ENCODE measurements at places on chromosomes 1 and 21.

DNA sequence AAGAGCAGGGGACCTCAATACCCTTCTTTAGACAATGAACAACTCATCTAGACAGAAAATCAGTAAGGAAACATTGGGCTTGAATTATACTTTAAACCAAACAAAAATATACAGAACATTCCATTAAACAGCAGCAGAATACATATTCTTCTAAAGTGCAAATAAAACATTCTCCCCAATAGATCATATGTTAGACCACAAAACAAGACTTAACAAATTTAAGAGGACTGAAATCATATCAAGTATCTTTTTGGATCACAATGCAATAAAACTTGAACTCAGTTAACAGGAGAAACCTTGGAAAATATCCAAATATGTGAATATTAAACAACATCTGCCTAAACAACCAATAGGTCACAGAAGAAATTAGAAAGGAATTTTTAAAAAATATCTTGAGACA is 47.7 kb upstream of the HP1BP3 start:
- DNase-seq: no peak

DNA sequence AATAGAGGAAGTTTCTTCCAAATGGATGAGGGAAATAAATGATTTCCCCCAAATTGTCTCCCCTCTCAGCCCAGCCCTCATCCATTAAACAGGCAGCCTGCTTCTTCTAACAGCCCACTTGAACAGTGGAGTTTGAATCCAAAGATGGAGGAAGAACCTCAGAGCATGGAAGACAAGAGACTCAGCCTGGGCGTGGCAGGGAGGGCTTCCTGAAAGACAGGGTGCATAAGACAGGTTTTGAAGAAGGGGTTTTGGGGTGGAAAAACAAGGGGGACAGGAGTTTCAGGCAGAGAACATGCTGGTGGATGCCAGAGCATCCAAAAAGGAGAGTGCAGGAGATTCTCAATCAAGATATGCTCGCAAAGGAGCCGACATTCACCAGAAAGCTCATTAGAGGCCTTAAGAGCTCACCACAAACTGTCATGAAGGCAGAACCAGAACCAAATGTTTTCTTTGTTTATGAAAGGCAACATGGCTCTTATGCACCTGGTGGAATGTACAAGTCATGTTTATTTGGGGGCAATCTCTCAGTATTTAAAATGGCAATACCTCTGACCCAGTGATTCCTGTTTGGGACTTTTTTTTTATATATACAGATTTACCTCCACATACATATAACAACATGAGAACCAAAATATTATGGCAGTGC is 26.5 kb upstream of the TSPEAR start:
- DNase-seq: no peak

DNA sequence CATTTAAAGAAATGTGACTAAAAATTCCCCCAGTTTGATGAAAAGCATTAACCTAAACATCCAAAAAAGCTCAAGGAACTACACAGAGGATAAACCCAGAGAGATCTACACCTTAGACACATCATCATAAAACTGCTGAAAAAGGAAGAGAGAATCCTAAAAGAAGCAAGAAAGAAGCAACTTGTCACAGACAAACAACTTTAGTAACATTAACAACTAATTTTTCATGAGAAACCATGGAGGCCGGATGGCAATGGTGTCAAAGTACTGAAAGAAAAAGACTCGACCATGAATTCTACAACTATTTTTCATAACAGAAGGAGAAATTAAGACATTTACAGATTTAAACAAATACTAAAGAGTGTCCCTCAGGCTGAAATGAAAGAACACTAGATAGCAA is 17.7 kb downstream of the ZNF644 start:
- no peak for DNase-seq

GRCh38 chr21:35326677-35327076 is 277.6 kb upstream of the RUNX1 start:
- no peak for DNase-seq

Data from activated T-cell treated with anti-CD3 and anti-CD28 coated beads for 4 hours (primary cell).